CD4-positive, alpha-beta T cell treated with Interleukin-6 at 100 ng/mL for 8 hours (primary cell): ENCODE measurements at places on chromosomes 5 and 9.
A peak's percentile ranks its signal among the peaks of the same experiment; 100 is the strongest.

DNA sequence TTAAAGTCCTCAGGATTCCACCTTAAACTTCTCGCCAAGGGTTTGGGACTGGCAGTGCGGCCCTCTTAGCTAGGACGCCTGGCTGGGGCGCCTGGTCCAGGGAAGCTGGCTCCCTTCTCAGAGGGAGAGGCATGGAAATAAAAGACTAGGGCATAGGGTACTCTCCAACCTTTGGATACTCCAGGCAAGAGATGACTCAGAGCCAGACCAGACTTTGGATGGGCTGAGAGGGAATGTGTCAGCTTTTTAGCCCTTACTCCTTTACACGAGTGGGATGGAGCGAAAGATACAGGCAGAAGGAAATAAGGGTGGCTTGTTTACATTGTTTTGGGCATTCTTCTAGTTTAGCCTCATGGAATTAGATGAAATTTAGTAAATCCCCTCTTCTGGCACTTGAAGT lies 48.2 kb downstream of the IL31RA start:
- DNase-seq, result no peak

DNA sequence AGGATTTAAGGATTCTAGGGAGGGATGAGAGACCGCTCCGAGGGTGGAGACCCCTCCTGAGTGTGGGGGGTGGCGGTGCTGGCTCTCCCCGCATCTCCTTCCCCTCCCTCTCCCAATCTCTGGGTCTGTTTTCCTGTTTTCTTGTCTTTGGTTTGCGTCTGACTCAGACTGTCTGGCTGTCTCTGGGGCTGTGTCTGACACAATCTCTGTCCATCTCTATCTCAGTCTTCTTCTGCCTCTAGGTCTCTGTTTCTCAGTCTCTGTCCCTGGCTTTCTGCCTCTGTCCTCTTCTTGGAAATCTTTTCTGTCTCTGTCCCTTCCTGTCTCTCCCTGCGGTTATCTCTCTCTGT lies 196 bp upstream of the GRM6 start:
- no peak for DNase-seq

- no peak for DNase-seq
Measured at GRCh38 chr9:73173557-73174329, 22.1 kb downstream of the ANXA1 start.

- no peak for DNase-seq
Measured at GRCh38 chr5:138913773-138914172, 38.6 kb upstream of the LRRTM2 start.

DNA sequence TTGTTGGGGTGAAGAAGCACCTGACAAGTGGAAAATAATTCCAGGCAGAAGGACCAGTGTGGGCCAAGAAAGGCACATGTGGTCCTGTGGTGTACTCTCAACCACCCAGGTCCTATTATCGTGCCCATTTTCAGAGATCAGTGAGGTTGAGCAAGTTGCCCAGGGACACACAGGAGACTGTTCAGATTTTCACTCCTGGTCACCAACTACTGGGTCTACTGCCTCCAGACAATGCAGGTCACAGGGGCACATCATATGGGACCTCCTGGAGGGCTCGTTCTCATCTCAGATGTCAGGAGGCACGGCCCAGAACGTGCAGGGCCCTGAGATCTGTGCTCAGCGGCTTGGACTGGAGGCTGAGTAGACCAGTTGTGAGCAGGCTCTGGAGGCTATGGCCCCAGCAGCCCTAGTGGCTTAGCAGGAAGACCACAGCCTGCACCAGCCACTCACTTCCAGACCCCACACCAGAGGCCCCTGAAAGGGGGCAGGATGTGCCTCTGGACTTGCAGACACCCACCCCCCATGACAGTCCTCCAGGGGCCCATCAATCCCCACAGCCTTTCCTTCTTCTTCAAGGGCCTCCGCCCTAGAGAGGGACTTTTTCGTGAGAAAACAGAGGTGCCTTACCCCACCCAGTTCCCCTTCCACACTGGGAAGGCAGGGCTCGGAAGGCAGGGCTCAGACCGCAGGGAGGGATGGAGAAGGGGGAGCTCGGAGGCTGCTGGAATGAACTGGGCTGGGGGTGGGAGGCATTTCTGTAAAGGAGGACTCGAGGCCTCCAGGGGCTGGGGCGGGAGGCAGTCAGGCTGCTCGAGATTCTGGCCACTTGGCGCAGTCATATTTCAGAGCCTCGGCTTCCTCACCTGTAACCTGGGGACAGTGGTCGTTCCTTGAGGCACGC lies 82.7 kb upstream of the NEURL1B start:
- DNase-seq, result no peak

GRCh38 chr5:53373451-53374158 lies 106.8 kb upstream of the FST start:
- no peak for DNase-seq

DNA sequence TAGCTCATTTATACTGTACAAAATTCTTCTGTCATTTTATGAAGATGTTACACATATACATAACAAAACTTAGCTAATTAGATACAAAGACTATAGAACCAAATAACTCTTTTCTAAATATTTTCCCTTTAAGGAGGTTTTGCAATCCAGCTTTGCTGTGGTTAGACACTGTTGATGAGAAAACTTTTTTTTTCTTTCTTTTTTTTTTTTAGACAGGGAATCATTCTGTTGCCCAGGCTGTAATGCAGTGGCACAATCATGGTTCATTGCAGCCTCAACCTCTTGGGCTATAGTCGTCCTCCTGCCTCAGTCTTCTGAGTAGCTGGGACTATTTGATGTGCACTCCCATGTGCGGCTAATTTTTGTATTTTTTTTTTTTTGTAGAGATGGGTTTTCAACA lies 38.5 kb upstream of the CDKN2B start:
- DNase-seq, result no peak

GRCh38 chr9:131275332-131276093 lies 797 bp downstream of the FAM78A start:
- DNase-seq, result peak; percentile 28

DNA sequence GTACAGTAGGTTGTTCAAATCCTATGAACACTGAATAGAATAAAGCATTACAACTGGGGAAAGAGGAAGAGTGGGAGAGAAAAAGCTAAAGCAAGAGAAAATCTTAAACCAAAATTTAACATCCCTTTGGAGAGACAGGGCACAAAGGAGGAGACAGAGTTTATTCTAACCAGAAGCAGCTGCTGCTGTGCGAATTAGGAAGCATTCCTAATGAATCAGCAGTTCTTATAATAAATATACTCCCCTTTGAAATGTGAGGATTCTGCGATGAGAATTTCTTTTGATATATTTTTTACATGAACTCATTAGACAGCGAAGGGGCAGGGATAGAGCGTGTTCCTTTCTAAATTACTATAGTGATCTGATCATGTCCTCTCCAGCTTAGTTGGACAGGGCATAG lies 233.4 kb downstream of the DENND1A start:
- no peak for DNase-seq

GRCh38 chr5:15803280-15803679 lies 303.3 kb downstream of the FBXL7 start:
- no peak for DNase-seq

GRCh38 chr9:69001921-69002320 lies 12.0 kb downstream of the PRKACG start:
- DNase-seq, result no peak

DNA sequence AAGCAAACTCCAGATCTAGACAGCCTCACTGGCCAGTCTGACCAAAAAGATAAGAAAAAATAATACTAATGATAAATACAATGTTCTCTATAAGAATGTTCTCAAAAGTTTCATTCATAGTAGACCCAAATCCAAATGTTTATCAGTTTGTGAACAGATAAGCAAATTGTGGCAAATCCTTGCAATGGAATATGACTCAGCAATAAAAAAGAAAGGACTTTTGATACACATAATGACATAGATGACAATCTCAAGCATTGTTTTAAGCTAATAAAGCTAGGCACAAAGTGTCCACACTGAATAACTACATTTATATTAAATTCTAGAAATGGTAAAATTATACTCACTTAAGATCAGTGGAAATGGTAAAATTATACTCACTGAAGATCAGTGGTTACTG lies 195.4 kb upstream of the TYRP1 start:
- no peak for DNase-seq

- no peak for DNase-seq
Measured at GRCh38 chr5:136080113-136080482, 51.3 kb downstream of the TGFBI start.

DNA sequence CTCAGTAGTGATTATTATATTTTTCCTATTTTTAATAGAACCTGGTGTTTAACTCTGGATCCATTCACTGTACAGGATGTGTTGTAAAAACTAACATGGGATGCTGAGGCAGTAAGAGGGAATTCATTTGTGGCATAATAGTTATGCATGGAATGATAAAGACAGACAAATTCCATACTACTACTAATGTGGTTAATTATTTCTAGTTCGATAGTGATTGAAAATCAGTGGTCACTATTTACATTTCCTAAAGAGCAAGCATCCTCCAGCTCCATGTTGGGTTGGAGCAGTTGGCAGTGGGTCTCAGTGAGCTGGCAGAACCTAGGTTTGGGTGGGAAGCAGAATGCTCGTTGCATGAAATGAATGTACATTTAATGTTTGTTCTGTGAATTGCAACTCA lies 122.6 kb downstream of the SAXO1 start:
- no peak for DNase-seq

DNA sequence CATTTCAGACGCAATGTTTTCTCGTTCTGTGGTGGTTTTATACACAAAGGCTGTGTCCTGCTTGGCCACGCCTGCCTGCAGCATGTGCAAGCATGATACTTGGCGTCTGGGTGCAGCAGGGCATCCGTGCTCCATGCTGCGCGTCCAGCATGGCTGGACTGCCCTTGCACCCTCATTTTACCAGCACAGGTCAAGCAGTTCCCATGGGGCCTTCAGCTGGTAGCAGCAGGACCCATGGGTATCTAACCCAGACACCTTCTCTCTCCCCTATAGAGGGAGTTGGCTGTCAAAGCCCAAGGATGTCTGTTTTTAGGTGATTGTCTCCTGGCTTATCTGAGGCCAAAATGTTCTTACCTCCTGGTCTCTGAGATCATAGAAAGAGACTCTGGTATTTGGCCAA lies 158.3 kb upstream of the PITX1 start:
- DNase-seq, result no peak

GRCh38 chr5:150120062-150120441 lies 33.7 kb upstream of the CSF1R start:
- DNase-seq, result no peak

GRCh38 chr9:68883224-68883623 lies 130.7 kb downstream of the PRKACG start:
- no peak for DNase-seq

- DNase-seq, result no peak
Measured at GRCh38 chr9:74958587-74958986, 5.9 kb upstream of the C9orf40 start.

DNA sequence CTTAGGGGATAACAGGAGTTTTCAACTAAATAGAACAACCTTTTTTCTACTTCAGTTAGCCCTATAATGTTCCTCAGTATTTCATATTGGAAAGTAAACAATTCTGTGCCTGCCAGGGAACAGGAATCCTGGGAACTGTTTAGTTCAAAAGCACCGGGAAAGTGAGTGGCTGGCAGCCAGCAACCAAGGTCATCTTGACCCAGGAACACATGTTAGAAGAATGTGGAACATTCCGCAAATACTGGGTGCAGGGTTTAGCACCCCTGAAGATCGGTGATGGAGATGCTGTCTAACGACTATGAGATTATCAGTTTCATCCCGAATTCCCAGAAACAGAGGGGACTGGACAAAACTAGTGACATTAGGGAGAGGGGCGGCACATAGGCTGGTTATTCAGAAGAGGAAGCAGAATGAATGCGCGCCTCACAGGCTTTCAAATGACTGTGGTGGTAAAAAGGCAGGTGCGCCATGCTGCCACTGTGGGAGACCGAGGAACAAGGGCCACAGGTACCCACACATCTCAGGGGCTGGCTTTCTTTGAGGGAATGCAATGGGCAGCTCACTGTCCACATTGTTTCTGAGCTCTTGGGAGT lies 51.2 kb downstream of the IPPK start:
- DNase-seq, result no peak

DNA sequence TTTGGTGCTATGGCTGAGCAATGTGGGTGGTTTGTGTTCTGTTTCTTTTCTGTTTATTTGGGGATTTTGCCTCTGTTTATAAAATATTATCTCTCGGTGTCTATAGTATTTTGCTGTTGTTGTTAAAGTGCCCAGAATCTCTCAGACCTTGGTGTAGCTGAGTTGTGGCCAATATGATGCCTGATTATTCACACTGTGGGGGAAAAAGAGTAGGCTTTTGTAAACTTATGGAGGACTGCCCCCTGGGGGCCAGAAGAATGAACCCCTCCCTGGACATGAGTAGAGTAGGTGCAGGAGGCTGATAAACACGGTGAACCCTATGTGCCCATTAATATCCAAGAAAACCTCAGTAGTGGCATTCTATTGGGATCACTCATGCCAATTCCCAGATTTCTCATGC lies 49.0 kb upstream of the DPYSL3 start:
- no peak for DNase-seq

- DNase-seq, result no peak
Measured at GRCh38 chr9:134062461-134063087, 5.3 kb downstream of the BRD3 start.

DNA sequence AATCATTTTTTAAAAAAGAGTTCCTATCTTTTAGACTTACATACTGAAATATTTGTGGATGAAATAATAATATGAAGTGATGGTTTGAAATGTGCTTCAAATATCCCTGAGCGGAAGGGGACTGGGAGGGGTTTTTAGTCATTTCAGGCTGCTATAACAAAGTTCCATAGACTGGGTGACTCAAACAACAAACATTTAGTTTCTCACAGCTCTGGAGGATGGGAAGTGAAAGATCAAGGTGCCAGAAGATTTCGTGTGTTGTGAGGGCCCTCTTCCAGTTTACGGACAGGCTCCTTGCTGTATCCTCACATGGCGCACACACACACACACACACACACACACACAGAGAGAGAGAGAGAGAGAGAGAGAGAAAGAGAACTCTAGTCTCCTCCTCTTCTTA lies 27.1 kb upstream of the TEX10 start:
- DNase-seq, result no peak

GRCh38 chr5:78518365-78519197 lies 130.0 kb downstream of the LHFPL2 start:
- DNase-seq, result no peak

GRCh38 chr5:22908586-22908985 lies 55.4 kb upstream of the CDH12 start:
- DNase-seq, result no peak

DNA sequence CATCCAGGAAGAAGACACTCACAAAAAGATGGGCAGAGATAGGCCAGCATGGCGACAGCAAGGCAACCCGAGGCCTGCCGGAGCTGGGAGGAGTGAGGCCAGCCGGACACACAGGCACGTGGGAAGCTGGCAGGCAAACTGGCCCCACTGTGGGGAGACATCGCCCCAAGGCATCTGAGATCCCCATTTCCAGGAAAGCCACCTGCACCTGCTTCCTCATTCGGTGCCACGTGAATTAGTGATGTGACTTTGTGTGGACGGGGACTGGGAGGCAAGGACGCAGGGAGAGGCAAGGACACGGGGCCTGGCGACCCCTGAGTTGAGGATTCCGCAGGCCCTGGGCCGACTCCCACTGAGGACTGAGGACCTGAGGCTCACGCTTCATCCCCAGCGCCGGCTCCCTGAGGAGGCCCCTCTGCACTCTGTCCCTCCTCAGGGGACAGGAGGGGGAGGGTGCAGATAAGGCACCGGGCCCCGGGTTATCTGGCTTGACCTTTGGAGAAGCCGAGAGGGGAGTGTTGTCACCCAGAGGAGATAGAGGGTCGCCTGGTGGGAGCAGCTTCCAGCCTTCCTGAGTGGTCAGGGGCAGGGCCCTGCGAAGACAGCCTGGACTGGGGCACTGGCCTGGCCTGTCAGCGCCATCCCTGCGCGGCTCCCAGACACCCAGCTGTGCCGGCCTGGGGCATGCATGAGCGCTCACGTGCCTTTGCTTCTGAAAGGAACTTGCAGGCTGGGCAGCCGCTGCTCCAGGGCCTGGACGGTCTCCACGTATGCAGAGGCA lies 39.7 kb downstream of the NDUFS6 start:
- no peak for DNase-seq

GRCh38 chr5:179417696-179418095 lies 72.4 kb upstream of the ADAMTS2 start:
- no peak for DNase-seq
